ENCODE measurements at places on chromosomes 5 and 9.

DNA sequence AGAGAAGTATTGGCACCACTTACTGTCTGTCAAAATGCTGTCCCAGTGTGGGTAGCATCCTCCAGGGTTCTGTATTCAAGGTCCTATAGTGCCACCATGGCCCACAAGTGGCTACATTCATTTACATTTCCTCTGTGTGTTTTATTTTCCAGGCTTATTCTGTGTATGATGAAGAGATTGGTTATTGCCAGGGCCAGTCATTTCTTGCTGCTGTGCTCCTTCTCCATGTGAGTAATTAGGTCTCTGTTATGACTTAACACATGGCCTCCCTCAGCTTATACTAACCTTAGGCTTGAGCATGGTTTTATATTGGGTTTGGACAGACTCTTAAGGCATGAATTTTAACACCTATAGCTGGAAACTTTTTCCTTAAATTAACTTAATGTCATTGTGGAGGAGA, 36.7 kb downstream of the GPR21 start:
- no peak for DNase-seq

- no peak for DNase-seq
Observed at GRCh38 chr5:137142346-137142745, 356.8 kb downstream of the SPOCK1 start.

- DNase-seq, result no peak
Observed at GRCh38 chr5:178509491-178510057, 80.6 kb downstream of the COL23A1 start.

- DNase-seq, result no peak
Observed at GRCh38 chr9:118533101-118533500, 828.9 kb downstream of the TLR4 start.

DNA sequence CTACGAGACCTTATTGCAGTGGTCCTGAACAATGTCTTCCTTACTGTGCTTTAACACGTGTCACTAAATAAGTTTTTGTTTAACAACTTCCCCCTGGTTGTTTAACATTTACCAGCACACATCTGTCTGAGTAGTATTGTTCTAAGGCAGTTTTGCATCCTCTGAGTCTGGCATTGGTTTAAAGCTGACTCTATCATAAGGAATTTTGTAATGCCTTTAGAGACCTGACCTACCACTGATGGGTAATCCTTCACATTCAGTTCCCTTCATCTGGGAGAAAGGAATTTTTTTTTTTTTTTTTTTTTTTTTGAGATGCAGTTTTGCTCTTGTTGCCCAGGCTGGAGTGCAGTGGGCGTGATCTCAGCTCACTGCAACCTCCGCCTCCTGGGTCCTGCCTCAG, 20.0 kb upstream of the PCAT7 start:
- DNase-seq, result no peak

DNA sequence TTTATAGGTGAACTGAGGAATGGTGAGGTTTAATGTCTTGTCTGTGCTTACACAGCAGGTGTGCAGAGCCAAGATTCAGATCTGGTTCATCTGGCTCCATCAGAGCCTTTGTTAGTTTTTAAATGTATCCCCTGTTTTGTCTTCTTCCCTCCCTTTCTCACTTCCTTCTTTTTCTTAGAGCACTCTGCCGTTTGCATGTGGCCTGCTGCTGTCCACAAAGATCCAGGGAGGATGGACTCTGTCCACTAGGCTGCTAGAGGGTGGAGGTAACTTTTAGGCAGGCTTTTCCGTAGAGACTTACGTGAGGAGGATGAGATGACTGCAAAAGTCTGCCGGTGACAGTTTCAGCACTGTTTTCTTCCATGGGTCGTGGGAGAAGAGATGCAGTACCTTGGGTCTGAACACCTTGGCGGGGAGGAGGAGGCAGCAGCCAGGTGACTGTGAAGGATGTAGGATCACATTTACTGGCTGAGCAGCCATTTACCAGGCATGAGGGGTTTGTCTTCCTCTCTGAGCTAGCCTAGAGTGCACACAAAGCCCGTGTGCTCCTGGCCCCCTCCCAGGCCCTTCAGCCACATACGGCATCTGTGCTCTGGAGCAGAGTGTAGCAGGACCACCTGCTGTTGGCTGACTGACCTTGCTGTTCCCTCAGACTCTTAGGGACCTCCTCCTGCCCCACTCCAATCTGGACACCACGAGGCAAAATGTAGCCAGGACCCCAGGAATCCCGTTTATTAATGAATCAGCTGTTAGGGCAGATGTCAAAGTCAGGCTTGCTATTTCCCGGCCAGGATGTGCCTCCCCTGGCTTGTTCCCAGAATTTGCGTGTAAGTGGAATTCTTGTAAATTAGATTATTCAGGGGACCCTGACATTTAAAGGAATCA, 1.8 kb downstream of the NTMT1 start:
- no peak for DNase-seq

GRCh38 chr5:177111720-177112394, 21.7 kb upstream of the NSD1 start:
- peak; percentile 45 for DNase-seq

DNA sequence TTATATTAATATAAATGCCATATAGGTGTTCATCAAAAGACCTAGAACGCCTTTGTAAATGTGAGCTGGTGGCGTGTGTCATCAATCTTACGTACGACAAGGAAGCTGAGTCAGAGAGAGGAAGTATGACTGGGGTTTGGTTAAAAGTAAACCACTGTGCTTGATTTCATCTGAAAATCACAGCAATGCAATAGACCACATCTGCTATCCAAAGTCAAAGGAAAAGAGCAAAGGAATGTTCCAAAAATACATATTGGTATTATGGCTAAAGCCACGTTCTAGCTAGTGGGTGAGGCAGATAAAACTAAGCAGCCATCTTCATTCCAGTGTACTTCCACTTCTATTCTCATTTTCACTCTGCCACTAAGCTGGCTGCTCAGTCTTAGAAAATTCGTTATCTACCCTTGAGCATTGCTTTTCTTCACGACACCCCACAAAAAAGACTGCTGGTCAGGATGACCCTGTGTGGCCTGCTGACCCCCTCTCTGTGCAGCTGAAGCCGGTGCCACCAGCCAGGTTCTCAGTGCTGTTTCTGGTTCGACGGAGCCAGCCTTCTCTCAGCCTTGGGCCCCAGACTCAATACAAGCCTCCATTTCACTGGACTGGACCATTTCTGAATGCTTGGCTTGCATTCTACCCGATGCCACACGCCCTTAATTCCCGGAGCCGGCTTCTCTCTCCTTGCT, 23.8 kb downstream of the SHC3 start:
- DNase-seq, result no peak

GRCh38 chr5:98320343-98320742, 453.1 kb upstream of the RGMB start:
- no peak for DNase-seq

- no peak for DNase-seq
Observed at GRCh38 chr5:170606941-170607340, 103.1 kb downstream of the KCNIP1 start.

- no peak for DNase-seq
Observed at GRCh38 chr9:69421908-69422801, 97.1 kb downstream of the ENTREP1 start.

GRCh38 chr5:156043351-156043750, 283.6 kb upstream of the SGCD start:
- no peak for DNase-seq

GRCh38 chr9:134381671-134382516, 55.6 kb downstream of the RXRA start:
- DNase-seq, result no peak

GRCh38 chr9:121938621-121939020, 154.5 kb downstream of the TTLL11 start:
- DNase-seq, result no peak

DNA sequence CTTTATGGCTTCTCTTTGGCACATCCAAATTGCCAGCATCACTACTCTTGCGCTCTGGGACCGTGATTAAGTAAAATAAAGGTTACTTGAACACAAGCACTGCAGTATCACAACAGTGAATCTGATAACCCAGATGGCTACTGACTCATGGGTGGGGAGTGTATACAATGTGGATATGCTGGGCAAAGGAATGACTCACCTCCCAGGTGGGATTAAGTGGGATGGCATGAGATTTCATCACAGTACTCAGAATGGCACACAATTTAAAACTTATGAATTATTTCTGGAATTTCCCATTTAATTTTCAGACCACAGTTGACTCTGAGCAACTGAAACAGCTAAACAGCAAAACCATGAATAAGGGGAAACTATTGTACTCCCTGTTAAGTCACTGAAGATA, 4.3 kb downstream of the GFM2 start:
- no peak for DNase-seq

- no peak for DNase-seq
Observed at GRCh38 chr5:68780299-68780955, 313.4 kb upstream of the SLC30A5 start.

- DNase-seq, result no peak
Observed at GRCh38 chr5:132669455-132669820, 4.4 kb upstream of the IL4 start.

- no peak for DNase-seq
Observed at GRCh38 chr5:18105449-18105848, 471.2 kb downstream of the TAF11L14 start.

DNA sequence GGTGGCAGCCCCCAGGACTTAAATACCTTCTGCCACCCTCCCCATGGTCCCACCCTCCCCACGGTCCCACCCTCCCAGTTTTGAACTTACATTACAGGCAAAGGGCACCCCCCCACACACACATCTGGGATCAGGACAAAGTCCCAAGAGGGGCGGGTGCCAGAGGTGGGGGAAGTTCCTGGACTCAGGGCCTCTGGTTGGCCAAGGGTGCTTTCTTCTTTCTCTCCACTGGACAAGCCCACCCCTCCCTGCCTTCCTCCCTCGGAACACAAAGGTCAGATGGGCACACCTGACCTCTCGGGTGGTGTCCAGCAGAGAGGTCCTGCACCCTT, 19.1 kb upstream of the RALGDS start:
- DNase-seq, result no peak

GRCh38 chr9:129270903-129271431, 92.9 kb upstream of the IER5L start:
- DNase-seq, result no peak

GRCh38 chr5:93603078-93603792, 20.2 kb downstream of the NR2F1 start:
- DNase-seq, result no peak

- no peak for DNase-seq
Observed at GRCh38 chr9:78267889-78268288, 29.0 kb upstream of the PSAT1 start.

GRCh38 chr9:30244877-30245276, 2139.6 kb upstream of the ACO1 start:
- no peak for DNase-seq

- no peak for DNase-seq
Observed at GRCh38 chr5:31410089-31410488, 121.8 kb downstream of the DROSHA start.

DNA sequence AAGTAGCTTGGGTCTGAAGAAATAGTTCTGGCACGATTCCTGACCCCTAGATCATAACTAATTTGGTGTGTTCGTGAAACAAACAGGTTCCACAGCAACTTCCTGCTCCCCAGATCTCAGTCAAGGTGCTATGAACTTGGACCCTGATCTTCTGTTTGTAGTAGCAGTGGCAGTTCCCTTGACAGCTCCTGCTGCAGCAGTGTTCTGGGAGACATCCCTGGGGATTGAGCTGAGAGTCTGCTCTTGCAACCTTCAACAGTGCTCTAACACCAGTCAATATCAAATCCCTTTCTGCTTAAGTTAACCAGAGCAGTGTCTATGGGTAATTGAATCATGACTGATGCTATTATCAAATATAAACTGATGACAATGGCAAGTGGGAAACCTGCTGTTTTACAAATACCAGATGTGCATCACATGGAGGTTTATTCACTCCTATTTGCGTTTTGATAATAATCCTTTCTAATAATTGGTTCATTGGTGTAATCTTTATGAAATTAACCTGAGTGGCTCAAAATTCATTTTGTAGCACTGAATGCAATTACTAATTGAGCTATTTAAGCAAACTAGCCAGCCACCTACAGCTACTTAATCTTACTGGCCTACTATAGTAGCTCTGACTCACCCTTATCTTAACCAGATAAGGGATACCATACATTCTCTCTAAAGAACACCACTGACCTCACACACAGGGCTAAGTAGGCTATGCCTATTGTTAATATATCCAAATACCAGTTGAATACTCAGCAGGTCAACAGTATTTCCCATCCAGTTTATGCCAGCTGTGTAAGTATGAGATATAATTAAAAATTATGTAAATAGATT, 21.9 kb downstream of the KDM4C start:
- DNase-seq, result no peak

DNA sequence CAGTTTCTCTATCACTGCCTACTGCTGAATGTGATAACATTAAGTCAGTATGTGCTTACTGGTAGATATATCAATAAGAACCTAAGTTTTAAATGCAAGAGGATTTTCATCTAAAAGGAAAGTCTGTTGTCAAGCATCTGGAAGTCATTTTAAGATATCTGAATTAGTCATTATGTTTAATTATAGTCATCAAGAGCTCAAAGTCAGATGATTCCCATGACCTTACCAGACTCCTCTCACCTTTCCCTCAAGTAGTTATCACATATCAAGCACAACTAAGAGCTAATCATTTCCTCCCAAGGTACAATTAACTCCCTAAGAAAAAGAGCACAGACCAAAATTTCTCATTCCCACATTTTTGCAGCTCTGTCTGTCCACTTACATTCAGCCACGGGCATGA, 45.5 kb downstream of the PUM3 start:
- DNase-seq, result no peak

- DNase-seq, result no peak
Observed at GRCh38 chr5:176793343-176793699, 17.0 kb upstream of the UNC5A start.

DNA sequence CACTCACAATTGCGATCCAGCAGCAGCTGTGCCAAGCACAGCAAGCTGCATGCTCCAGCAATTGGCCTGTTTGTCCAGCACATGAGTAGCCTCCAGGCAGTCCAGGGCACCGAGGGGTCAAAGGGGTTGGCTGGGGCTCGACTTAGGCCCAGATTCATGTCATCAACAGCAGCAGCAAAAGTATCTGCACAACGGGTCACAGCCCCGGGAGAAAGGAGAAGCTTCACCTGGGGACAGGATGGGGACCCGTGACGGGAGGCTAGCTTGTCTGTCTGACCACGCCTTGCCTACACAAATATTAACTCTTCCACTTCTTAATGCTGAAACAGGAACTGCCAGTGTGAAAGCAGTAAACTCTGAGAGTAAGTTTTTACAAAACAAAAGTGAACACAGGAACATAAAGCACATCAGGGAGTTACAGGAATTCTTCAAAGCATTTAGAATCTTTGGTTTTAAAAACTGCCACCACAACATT, 191.2 kb downstream of the PIK3R1 start:
- no peak for DNase-seq

DNA sequence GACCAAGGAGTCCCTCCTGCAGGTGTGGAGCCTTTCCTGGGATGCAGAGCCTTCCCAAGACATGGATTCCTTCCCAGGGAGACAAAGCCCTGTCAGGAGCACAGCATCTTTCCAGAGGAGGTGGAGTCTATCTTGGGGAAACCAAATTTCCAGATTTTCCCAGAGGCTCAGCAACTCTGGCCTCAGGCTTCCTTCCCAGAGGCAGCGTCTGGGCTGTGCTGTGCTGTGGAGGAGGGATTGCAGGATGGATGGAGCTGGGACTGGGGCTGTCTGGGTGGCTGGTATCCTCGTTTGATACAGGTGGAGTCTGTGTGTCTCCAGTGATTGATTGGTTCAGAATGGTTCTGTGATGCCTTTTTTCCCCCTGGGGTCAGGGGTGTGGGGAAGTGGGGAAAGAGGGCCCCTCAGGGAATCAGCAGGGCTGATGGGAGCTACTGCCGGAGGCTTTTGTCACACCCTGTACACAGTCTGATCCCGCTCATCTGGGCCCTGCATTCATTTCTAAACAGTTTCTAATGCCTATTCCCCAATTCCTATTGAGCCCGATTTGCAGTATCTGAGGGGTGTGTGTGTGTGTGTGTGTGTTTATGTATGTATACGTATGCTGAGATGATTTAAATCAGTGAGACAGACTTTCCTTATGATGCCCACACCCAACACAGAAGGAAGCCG, 16.0 kb downstream of the OR13J1 start:
- DNase-seq, result no peak

Measured in stimulated activated CD8-positive, alpha-beta memory T cell treated with anti-CD3 and anti-CD28 coated beads, Interleukin-7, amount 100 ng/mL, for 24 hours (primary cell).